ENCODE measurements at places on chromosomes 11 and 22.

GRCh38 chr22:46934746-46935491 lies 172.5 kb downstream of the TBC1D22A start:
- no peak for DNase-seq

DNA sequence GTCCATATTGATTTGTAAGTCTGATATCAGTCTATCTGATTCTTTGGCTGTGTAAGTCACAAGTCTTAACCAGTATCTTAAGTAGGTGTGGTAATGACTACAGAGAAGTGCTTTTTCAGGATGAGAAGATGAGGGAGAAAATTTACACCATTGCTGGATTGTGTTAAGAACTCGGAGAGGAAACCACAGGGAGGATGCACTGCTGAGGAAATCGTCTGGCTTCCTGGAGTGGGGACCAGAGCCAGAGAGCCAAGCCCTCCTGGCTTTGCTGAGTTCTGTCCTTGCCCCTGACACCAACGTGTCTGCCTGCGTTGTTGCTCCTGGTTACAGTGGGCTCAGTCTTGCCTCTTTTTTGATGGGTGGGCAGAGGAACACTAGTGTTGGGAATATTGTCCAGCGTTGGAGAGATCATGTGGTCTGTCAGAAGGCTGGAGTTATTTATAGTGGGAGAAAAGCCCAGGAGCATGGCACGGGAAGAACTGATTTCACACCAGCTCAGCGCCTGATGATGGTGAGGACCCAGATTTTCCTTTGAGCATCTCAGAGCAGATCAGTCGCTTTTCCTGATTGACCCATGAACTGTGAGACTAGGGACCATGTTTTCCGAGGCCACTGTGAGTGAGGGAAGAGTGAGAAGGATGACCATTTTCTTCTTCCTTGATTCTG lies 29.6 kb downstream of the MARK2 start:
- DNase-seq, result no peak

GRCh38 chr11:15893080-15893492 lies 463.3 kb downstream of the SOX6 start:
- DNase-seq, result no peak

DNA sequence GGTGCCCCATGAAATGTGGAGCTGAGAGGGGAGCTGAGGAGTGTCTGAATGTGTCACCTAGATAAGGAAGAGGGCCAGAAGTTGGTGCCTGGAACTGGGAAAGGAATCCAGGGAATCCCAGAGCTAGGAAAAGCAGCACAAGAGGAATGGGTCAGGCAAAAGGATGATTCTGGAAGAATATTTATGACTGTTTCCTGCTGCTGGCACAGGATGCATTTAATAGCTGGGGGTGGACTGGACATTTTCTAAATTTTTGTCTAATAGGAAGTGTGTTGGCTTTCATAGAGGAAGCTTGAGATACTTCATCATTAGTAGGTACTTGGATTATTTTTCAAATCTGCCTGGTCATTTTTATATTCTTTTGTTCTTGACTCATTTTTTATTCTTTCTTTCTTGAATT lies 17.4 kb upstream of the MRGPRX2 start:
- DNase-seq, result no peak

- DNase-seq, result no peak
Observed at GRCh38 chr11:108938604-108939003, 273.7 kb downstream of the DDX10 start.
